ENCODE measurements at places on chromosomes 7 and 10.

DNA sequence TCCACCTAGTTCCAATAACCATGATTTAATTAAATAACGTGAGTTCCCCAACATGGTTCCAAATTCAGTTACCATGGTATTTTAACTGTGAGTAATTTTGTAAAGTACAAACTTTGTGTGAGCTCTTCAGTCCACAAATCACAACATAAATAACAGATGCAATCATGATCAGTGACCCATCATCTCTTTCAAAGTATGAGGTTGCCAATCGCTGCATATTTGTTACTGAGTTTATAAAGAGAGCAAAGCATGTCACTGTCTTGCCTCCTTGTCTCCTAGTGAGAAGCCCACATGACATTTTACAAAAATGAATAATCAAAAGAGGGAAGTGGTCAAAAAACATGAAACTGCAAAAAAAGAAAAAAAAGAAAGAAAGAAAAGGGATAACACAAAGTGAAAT lies 69.1 kb upstream of the PDSS1 start:
- DNase-seq, result no peak

DNA sequence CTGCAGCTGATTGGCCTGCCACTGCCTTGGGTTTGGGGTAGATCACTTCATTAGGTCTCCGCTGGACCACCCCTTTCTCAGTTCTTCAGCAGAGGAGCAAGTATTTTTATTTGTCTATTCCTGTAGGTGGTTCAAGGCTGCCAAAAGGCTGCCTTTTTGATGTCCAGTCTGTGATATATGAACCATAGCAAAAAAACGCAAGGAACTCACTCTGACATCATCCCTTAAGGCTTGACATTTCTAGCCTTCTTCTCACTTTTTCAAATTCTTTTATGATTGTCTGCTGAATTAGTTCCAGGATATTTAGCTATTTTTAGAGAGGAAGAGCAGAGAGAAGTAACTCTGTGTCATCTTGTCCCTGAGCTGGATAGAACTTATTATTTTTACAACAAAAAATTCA lies 269.2 kb downstream of the BAMBI start:
- no peak for DNase-seq

DNA sequence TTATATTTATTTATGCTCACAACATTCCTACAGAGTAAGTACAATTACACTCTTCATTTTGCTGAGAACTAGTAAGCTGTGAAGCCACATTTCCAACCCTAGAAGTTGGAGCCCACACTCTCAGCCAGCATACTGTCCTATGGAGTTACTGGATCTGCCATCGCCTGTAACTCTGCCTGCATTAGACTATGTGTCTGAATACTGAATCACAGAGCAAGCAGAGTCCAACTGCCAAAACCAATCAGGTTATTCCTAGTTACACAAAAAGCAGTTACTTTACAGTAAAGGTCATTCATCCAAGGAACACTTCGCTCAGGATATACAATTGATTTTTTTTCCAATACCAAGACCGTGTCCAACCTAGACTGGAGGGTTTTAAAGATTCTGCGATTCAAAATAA lies 21.5 kb downstream of the CTAGE6 start:
- DNase-seq, result no peak

DNA sequence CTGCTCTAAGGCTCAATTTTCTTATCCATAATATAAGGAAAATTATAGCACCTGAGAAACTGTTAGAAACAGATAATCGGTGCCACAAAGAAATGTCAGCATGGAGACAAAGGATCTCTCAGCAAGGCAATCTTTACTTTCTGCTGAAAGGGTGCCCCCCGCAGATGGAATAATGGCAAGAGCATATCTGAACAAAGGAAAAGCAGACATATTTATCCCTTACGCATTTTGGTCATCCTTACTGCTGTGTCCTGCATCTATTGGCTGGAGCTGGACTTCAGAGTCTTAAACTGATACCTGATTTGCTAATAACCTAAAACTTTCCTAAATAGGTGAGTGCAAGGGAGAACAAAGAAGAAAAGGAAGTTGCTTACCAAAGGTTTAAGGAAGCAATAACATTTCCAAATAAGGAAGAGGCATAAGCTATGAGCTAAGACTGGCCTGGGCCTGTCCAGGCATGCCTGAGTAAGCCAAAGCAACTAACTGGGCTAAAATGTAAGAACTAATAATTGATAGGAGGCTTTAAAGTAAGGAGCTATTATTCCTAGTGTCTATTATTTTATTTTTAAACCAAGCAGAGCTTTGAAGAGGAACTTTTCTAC lies 39.6 kb upstream of the ELMO1 start:
- no peak for DNase-seq

GRCh38 chr10:70733051-70733450 lies 52.1 kb downstream of the TBATA start:
- no peak for DNase-seq

DNA sequence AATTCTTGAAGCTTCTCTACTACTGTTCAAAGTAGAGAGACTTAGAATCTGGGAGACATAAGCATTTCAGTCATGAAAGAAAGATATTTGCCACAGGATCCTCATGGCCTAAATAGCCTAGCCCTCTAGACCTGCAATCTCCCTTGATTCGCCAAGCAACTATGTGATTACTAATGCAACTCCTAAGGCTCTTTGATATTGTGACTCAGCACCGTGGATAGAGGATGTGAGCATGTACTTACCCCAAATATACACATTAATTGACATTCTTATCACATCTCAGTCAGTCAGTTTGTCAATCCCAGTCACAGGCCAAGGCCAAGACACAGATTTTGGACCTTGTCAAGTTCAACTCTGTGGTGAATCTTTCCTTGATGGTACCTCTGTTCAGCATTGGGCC lies 42.6 kb downstream of the GPR37 start:
- no peak for DNase-seq

- no peak for DNase-seq
Observed at GRCh38 chr10:816091-816477, 115.4 kb downstream of the LARP4B start.

- DNase-seq, result no peak
Observed at GRCh38 chr7:24703296-24703695, 54.0 kb downstream of the GSDME start.

- no peak for DNase-seq
Observed at GRCh38 chr7:159175792-159176191, 31.1 kb upstream of the VIPR2 start.

Measured in effector memory CD4-positive, alpha-beta T cell (primary cell).